ENCODE measurements at places on chromosomes 11 and 22. TPM values are rescaled to one million over a fixed set of nuclear protein-coding genes. Genes with fewer than 3 reads are reported as not detected.

DNA sequence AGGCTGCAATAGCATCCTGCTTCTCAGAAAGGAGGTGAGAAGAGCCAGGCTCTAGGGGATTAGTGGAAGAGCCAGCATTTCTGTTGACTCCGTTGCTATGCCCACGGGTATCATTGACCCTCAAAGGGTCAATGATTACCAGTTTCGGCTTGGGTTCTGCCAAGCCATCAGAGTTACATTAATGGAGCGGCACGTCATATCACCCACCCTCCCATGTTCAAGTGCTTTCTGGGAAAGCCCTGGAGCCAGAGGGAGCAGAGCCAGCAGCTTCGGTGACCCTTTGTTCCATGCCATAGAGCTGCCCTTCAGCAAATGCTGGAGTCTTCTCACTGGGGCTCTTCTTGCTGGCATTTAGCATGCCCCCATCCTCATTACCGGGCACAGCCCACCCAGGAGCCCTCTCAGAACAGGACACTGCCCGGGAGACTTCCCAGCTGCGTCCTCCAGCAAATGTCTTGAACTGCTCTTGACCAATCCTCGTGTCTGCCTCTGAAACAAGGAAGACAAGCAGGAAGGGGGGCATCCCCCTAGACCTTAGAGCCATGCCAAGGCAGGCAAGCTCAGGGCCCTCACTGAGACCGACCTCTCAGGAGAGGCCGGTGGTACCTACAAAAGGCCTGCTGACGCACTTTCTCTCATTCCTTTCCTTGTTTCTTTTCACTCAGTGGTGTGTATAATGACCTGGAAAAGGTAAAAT lies 14.6 kb downstream of the KCNJ1 start:
- DNase-seq = no peak

- no peak for DNase-seq
Measured at GRCh38 chr11:23494981-23495380, 634.7 kb upstream of the CCDC179 start.

DNA sequence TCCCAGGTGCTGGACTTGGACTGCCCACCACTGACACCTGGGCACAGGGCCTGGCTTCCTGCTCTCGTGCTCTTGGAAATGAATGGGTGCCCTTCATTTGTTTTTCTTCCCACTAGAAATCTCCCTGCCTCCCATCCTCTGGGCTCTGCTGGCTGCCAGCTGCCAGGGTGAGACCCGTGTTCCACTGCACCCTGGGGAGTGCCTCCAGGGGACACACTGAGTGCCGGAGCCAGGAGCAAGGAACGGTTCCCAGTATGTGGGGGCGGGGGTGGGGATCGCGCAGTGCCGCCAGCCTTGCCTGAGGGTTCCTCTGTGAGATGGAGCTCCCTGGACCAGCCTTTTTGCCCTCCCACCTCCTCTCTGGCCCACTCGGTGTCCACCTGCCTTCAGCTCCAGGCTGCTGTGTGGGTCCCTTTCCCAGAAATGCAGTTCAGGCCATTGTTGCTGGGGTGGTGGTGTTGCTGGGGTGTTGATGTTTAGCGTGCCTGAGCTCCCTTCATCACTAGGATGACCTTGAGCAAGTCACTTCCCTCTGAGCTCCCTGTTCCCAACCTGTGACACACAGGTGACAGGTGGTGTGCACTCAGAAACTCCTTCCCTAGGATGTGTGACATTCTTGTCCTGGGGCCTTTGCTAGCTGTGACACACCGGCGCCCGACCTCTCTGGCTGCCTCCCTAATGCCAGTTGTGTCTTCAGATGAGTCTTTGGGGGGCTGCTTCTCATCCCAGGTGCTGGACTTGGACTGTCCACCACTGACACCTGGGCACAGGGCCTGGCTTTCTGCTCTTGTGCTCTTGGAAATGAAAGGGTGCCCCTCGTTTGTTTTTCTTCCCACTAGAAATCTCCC lies 72.1 kb downstream of the MED15 start:
- DNase-seq = no peak

DNA sequence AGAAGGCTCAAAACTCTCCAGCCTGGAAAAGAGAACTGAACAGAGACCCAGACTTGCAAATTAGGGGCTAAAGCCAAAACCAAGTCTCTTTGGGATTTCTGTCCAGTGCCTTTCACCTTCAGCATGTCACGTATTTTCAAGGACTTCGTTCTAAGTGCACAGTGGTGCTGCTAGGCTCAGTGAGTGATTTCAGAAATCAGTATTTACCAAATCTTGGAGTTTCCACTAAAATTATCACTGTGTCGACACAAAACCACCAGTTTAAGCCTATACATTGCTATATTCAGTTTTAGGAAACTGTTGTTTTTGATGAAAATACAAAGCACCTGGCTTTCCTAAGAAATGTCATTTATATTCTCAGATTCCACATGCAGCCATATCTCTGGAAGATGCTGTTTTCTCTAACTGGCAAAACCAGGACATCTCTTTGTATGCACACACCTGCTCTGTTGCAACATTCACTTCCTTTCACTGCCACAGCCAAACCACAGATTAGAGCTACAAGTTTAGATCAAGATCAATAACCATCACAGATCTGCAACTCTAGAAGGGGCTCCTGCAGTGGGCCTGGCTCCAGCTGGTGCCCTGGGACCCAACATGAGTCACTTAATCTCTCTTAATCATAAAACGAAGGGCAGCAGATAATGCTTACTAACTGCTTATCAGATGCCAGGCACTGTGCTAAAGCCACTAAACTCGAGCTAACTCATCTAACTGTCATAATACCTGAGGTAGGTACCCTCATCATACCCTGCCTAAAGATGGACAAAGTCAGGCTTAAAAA lies 22.3 kb downstream of the SMCO4 start:
- no peak for DNase-seq

DNA sequence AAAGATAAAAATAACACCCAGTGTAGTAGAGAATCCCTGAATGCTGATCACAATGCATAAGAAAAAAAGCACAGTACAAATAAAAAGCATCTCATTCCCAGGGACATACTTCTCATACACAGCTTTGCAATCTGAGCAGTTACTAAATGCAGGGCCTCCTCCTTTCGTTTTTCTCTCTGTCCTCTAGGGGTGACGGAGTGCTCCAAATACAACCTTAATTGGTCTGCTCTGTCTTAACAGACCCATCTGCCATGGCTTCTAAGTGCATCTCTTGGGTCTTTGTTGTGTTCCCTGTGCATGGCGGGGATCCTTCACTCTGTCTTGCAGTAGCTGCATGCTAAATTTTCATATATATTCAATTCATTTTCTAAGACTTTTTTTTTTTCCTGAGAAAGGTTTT lies 1114.2 kb upstream of the RAG2 start:
- DNase-seq = no peak

DNA sequence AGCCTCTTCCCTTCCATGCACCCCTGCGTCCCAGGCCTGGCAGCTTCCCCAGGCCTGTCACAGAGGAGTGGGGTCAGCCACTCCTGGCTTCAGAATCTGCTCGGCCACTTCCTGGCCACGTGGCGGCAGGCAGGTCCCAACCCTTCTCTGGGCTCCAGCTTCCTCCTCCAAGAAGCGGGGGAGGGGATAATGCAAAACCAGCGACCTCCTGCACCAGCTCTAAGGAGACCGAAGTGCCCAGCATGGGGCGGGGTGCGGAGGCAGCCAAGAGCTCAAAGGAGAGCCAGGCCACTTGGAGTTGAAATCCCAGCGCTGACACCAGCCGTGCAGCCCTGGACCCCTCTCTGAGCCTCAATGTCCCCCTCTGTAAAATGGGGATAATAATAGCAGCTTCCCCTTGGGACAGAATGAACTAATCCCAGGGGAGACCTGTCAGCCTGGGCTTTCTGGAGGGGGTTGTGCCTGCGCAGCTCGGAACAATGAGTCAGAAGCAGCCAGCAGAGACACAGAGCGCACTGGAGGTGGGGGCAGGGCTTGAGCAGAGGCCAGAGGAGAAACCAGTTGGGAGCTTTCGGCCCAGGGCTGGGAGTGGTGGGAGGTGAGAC lies 22.8 kb upstream of the PICK1 start:
- peak; percentile 71 for DNase-seq

DNA sequence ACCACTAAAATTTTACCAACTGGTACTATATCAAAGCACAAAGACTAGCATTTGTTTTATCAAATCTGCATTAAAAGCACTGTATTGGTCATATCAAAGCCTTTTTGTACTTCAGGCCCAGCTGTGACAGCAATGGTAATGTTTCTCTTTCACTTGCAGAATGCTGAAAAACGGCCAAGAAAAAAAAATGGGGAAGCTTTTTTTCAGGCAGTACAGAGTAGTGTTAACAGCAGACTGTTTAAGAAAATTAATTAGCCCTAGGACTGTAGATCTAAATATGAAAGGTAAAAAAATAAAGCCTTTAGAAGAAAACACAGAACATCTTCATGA lies 33.3 kb downstream of the DENND5A start:
- DNase-seq = no peak

DNA sequence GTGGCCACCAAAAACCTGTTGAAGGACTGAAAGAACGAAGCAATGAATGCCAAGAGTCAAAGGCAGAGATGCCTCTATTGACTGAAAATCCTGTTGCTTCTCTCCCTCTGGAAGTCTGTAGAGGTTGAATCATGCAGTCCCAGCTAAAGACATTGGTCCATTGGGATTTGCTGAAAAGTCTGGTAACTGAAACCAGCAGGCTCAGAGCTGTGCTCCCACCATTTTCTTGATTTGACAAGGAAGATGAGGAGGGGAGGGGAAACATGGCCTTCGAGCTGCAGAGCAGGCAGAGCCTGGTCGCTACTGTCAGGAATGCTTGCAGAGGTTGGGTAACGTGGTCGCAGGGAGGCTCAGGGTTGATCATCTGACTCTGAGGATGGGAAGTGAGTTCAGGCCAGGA lies 72.8 kb upstream of the CSNK2A3 start:
- no peak for DNase-seq

- DNase-seq = no peak
Measured at GRCh38 chr11:45079075-45079444, 67.4 kb upstream of the PRDM11 start.

- no peak for DNase-seq
Measured at GRCh38 chr11:117183724-117184349, 5.3 kb downstream of the SIDT2 start.

- DNase-seq = no peak
Measured at GRCh38 chr22:26968859-26969523, 311.6 kb downstream of the MIAT start.

DNA sequence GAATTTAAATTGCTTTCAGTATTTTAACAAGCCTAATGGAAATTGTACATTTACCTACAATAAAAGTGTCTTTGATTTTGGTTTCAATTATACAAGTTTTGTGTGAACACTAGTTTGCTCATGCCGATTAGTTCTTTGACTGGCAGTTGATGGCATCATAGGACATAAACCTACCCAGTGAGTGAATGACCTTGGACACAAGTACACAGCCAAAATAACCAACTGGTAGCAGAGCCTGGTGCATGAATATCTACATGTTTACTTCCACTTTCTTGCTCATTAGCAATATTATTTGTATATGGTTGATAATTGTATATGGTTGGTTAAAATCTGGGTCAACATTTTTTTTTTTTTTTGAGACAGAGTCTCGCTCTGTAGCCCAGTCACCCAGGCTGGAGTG lies 37.8 kb downstream of the STIM1 start:
- DNase-seq = no peak

GRCh38 chr11:16604794-16605388 lies 133.6 kb upstream of the C11orf58 start:
- DNase-seq = peak; percentile 50

- no peak for DNase-seq
Measured at GRCh38 chr22:24591286-24591830, 1.5 kb downstream of the LRRC75B start.

DNA sequence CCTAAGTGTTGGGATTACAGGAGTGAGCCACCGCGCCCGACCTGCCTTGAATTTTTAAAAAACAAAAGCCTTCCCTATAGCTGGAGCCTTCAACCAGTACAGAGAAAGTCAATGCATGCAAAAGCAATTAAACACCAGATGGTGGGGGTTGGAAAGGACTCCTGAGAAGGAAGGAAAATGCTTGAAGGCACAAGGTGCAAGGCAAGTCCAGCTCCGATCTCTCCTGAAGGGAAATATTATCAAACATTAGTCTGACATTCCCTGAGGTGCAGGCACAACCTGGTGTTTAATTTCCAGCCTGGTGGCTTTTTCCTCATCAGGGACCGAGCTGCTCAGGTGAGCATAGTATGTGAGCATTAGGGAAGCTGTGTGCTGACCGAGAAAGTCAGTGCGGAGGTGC lies 12.9 kb upstream of the RAPSN start:
- no peak for DNase-seq

DNA sequence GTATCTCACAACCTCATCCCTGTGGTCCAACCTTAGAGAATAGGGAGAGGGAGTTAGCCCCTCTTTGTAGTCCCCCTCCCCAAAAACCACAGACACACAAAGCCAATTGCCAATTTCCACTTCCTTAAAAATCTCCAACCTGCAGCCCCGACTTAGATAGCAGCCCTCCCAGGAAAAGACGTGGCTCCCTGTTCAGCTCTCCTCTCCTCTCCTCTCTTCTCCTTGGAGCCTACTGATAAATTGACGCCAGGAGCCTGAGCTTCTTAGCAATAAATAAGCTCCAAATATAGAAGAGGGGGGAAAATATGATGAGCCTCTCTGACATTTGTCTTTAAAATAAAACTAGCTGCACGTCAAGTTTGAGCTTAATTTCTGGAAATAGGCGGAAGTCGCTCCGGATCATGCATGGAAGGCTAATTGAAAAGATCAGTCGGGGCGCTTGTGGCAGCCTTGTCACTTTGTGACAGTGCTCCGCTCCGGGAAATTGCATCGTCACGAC lies 7.3 kb downstream of the PAX6 start:
- DNase-seq = no peak

- DNase-seq = no peak
Measured at GRCh38 chr11:116792869-116793771, 1.4 kb upstream of the APOA5 start.

- no peak for DNase-seq
Measured at GRCh38 chr22:23570681-23571080, 9.4 kb downstream of the IGLL1 start.

The PDGFB gene
- 9.2 TPM for total RNA-seq

The GLB1L2 gene
- 6.0 TPM for total RNA-seq

The ELFN2 gene
- 1.5 TPM for total RNA-seq

The IL17REL gene
- total RNA-seq = 0.34 TPM

The LRRN4CL gene
- total RNA-seq = 0.16 TPM

The SLC22A9 gene
- not detected for total RNA-seq

The AQP11 gene
- total RNA-seq = 1.2 TPM

Data from WTC11 (cell line).